ENCODE measurements at places on chromosomes 11 and 22. TPM values are rescaled to one million over a fixed set of nuclear protein-coding genes. Genes with fewer than 3 reads are reported as not detected.

GRCh38 chr11:117686711-117687110, 110.3 kb downstream of the DSCAML1 start:
- no peak for DNase-seq

HSPB2 gene
- 2.4 TPM for total RNA-seq

DNA sequence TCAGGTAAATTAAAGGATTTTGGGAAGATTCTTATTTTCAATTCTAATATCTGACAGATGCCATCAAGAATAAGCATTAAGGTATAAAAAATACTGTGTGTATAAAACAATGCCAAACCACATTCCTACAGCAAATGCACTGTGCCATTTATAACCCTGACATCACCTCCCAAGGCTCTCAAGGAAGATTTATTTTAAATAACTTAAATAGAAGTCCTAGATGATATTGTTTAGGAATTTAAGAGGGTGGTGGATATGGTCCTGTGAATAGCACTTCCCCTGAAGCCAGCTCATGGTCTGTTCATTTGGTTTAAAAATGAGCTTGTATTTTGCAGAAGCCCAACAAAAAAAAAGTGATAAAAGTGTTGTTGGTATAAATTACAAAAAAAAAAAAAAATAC, 32.1 kb downstream of the PPIL2 start:
- DNase-seq = no peak

- DNase-seq = no peak
These were observed 1250.5 kb downstream of the BRD1 start for GRCh38 chr22:48577014-48577690.

APOA4 gene
- not detected for total RNA-seq

RIMBP3C gene
- total RNA-seq = 0.38 TPM

MISFA gene
- 2.2 TPM for total RNA-seq

DNA sequence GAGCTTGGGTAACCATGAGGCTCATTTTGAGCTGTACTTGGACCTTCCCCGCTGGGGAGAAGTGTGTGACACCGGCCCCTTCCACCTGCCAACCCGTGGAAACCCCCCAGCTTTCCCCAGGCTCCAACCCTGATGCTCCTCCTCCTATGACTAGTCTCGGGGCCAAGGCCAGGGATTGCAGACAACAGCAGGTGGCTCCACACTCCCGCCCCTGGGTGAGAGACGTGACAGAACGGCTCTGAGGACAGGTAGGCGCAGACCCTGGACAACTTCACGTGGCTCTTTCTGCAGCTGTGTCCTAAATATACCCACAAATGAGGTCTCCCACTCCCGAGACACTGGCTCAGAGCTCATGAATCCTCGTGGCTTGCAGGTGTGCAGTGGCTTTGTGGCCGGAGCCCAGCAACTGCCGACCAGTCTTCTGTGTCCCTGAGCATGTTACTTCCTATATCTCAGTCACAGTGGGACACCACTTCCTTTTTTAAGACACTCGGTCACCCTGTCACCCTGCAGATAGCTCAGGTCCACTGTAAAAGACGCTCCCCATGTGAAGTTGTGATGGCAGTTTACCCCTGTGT, 55.2 kb downstream of the NECTIN1 start:
- no peak for DNase-seq

DNA sequence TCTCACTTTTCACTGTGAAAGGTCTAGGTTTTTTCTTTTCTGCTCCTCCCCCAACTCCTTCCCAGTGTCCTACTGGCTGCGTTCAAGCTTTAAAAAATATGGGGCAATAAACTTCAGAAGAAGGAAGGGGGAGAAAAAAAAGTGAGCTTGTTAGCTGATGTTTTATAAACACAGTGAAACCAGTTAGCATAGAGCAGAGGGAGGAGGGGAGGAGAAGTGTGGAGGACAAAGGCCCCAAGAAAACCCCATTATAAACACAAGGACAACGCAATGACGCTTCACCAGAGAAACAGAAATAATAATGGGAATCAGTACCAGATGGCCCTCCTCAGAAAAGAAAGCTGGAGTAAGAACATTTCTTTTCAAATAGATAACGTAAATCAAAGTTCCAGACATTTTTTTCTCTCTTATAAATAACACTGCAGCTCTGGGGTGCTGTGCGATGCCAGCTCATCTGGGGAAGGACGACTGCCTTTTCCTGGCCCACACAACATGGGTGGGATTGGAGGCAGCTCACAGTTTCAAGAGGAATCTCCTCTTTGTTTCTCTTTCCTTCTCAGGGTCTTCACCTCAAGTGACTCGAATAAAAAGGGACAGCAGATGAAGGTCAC, 235.4 kb upstream of the NARS2 start:
- DNase-seq = no peak

- DNase-seq = no peak
These were observed 40.1 kb upstream of the CTSC start for GRCh38 chr11:88377646-88378045.

TYR gene
- total RNA-seq = not detected

MRGPRE gene
- total RNA-seq = not detected

DNA sequence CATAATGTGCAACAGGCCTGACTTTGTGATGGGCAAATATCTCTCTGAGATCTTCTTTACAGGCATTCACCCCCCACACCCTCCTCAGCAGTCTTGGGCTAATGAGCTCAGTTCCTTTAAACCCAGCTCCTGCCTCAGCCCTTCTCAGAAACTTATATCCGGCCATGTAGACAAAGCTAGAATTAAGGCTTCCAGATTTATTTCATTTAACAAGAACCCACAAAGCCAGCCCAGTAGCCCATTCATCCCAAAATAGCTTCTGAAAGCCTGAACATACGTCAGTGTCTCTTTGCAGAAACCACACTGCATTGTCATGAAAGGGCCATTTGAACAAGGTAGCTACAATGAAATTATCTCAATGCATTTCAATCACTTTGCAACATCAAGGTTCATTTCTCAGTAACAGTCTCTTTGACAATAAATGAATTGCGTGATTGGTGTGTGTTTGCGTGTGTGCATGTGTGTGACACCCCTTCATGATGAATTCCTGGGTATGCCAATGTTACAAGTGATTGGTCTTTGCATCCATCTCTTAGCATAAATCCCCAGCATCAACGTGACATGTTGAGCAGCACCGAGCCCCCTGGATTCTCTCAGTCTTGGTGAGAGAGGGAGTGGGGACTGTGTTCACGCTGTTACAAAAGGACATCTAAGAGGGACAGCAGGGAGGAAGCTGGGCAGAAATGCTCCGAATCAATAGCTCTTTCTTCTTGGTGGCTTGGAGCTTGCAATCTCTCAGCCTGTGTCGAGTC, 299.6 kb downstream of the KIRREL3 start:
- no peak for DNase-seq

COX8A gene
- 245 TPM for total RNA-seq

- no peak for DNase-seq
These were observed 10.1 kb upstream of the PRSS23 start for GRCh38 chr11:86790195-86790725.

DNA sequence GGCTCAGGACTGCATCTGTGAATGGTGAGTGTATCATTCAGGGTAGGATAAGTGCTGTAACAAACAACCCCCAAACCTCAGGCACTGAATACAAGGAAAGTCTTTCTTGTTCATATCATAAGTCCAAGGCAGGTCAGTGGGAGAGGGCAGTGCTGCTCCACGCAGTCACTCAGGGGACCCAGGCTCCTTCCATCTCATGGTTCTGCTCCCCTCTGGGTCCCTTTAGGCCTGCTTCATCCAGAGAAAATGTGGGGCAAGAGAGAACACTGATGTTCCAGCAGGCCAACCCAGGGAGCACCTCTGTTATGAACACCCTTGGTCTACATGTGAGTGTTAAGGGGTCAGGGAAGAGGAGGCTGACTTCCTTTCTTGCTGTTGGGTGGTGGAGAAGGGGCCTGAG, 187.8 kb downstream of the CHST1 start:
- peak; percentile 32 for DNase-seq

GRCh38 chr11:122809866-122810265, 28.4 kb upstream of the CRTAM start:
- DNase-seq = no peak

GRCh38 chr11:118744046-118744445, 46.9 kb downstream of the DDX6 start:
- no peak for DNase-seq

DNA sequence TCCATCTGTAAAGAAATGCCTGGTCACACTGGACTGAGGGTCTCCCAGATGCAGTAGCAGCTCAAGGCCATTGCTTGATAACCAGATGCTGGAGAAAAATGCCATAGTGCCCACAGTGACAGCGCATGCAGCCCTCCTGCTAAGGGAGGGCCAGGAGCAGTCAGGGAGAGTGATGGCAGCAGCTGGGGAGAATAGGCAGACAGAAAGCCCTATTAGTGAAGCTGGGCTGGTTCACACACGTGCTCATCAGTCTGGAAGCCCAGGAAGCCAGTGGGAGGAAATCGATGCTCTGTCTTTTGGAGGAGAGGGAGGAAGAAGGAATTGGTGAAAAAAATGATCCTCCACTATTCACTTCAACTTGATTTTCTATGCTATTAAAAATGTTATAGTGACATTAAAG, 82.9 kb downstream of the OSBP2 start:
- DNase-seq = no peak

- DNase-seq = no peak
These were observed 536.5 kb downstream of the NTM start for GRCh38 chr11:131906963-131907362.

SPON1 gene
- total RNA-seq = not detected

DNA sequence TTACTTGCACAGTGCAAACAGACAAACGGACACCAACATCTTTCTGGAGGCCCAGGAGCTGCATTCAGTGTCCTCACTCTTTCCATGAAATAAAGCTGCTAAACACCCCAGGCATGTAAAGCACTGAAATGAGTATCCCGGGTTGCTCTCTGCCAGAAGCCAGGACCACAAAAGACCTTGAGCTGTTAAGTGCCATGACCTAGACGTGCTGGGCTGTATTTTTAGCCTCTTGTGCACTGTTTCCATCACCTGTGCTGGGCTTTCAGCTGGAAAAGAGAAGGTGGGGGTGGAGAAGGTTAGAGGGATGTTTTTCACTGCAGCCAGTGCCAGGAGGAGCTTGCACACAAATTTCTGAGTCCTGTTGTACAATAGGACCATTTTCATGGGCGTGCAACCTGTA, 3.4 kb upstream of the KREMEN1 start:
- DNase-seq = no peak

CRYBB3 gene
- not detected for total RNA-seq

GP1BB gene
- total RNA-seq = 63.4 TPM

- DNase-seq = no peak
These were observed 846.2 kb downstream of the BRD1 start for GRCh38 chr22:48981371-48982061.

GRCh38 chr11:62341588-62341987, 4.3 kb downstream of the ASRGL1 start:
- no peak for DNase-seq

DNA sequence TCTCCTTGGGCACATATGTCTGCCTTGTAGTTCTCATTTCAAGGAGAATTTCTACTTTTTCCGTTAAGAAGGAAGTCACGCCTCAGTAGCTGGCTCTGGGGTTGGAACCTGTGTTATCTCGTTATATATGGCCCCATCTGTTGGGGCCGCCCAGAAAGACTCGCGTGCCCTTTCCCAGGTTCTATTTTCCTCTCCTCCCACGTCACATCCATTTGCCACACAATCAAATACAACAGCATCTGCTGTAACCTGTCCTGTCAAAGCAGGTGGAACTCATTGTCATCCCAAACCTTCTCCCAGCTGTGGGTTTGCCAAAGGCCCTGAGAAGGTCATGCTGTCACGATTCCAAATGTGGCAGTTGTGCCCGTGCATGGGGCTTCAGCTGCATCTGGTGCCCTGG, 213.1 kb upstream of the ZBED5 start:
- no peak for DNase-seq

DNA sequence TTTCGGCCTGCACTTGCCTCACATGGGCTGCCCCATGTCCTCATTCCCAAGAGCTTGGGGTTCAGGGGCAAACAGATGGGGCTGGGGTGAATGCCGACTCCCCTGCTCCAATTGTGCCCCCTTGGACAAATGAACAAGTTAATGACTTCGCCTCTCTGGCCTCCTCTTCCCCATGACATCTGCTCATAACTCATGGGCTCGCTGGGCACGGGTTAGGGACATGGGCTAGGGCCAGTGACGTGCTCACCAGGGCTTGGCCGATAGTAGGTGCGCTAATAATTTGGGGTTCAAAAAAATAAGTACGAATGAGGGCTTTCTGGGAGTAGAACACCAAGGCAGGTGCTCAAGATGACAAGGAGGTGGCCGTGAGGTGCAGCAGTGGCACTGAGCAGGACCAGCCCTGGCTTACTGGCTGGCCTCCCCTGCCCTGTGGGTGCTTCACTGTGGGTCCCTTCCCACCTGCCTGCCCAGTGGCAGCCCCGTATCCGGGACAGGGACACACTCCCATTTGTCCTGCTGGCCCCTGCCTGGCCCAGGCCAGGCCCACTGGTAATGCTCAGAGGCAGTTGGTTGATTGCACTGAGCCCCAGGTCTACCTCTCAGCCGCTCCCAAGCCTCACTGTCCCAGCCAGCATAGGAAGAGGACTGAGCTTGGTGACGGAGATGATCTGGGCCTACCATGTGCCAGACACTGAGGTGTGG, 12.3 kb downstream of the CBX6 start:
- DNase-seq = no peak

- DNase-seq = no peak
These were observed 8.2 kb upstream of the PARVG start for GRCh38 chr22:44172370-44173108.

GRCh38 chr11:8624698-8625097, 30.7 kb upstream of the STK33 start:
- DNase-seq = no peak

- no peak for DNase-seq
These were observed 25.7 kb upstream of the PICK1 start for GRCh38 chr22:38031491-38031890.

DNA sequence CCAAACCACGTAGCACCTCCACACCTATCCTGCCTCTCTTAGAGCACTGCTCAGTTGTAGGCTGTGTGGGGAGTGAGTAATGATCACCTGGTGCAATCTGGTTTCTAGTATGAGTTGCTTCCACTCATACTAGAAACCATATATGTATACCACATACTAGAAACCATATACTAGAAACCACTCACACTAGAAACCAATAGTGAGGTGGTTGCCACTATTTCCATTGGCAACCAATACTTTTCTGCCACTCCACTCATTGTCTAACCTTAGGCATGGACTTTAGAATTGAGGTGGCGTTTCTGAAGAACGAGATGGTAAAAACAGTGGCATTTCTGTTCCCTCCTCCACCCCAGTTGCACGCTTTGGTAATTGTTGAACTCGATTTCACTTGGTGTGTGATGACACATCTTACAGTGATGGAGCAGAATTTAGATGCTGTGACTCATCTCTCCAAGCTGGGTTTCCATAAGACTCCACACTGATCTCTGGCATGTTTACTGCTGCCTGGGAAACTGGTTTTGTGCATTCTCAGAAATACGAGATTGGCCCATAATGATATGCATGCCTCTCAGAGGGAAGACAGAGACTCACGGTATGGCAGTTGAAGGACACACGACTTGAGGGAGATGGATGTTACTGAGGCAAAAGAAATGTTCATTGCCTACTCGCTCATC, 82.9 kb downstream of the KIRREL3 start:
- no peak for DNase-seq

TYMP gene
- 12.5 TPM for total RNA-seq
